ENCODE measurements at places on chromosomes 6 and 20.

DNA sequence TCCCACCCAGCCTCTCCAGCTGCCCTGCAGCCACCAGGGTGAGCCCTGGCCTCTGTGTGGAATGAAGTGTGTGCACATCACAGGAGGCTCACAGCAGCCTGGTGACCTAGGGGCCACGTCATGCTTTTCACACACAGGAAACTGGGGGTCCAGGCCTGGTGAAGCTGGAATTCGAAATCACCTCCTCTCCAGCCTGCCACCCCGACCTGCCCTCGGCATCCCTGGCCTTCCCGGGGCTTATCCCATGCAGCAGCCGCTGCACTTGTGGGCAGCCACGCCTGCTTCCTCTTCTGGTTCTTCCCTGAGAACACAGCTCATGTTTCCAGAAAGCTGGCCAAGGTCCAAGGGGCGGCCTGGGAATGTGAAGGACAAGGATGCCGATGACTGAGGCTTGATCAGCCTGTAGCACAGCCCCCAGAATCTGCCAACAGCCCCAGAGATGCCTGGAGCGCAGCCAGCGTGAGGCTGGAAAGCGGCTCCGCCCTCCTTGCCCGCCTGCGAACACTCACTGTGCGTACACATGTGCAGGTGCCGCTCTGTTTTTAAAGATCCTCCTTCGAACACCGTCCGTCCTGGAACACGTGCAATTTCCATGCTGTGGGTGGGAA, 4.2 kb upstream of the NTSR1 start:
- DNase-seq = no peak

DNA sequence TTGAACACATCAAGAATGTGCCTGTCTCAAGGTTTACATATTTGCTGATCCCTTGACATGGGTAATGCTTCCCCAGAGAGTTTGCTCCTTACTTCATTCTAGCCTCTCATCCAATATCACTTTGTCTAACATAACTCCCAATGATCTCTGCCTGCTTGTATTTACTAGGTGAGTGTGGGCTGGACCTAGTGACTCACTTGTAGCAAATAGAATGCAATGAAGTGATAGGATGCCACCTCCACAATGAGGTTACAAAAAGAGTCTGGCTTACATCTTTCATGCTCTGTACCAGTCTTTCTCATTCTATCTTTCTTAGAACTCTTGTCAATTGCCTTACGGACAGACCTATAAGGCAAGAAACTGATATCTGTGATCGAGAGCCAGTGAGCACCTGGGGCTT, 44.9 kb upstream of the TMEM200A start:
- DNase-seq = no peak

DNA sequence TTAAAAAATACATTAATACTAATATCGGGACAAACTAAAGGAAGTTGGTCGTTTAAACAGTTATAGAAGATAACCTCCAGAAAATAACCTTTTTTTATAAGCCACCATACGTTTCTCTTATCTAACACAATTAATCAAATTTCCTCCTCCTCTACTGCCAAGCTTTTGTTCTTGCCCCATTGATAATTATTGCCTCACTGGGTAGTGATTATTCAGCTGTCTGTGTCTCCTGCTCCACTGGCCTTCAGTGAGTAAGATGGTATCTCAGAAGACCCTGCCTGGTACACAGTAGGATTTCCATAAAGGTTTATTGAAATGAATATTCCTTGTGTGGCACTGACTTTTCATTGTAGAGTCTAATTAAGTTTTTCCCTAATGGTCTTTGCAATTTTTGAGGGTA, 165.5 kb upstream of the SCGN start:
- no peak for DNase-seq

- peak; percentile 64 for DNase-seq
Observed at GRCh38 chr20:34874094-34874654, 1.5 kb upstream of the GGT7 start.

DNA sequence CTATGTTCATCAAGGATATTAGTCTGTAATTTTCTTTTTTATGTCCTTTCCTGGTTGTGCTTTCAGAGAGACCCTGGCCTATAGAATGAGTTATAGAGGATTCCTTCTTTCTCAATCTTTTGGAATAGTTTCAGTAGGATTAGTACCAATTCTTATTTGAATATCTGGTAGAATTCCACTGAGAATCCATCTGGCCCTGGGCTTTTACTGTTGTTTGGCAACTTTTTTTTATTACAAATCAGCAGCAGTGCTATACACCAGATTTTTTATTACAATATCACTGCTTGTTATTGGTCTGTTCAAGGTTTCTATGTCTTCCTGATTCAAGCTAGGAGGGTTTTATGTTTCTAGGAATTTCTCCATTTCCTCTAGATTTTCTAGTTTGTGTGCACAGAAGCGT, 50.0 kb upstream of the NRSN1 start:
- no peak for DNase-seq

- DNase-seq = no peak
Observed at GRCh38 chr6:157091856-157092460, 231.4 kb downstream of the TMEM242 start.

DNA sequence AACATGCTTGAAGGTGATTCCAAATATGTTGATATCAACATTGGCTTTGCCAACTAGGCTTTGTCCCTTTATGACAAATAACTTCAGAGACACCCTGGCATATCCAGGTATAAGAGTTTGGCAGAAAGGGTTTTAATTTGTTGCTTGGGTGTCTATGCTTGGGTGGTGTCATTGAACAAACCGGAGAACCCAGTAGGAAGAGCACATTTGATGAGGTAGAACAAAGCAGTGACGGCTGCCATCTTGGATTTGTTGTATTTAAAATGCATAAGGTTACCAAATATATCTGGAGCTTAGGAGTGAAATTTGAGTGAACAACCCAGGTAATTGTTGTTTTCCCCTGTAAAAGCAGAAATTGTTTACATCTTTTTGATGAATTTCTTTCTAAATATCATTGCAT, 503.7 kb upstream of the JARID2 start:
- DNase-seq = no peak

GRCh38 chr20:45115386-45115774, 406 bp upstream of the WFDC5 start:
- no peak for DNase-seq

DNA sequence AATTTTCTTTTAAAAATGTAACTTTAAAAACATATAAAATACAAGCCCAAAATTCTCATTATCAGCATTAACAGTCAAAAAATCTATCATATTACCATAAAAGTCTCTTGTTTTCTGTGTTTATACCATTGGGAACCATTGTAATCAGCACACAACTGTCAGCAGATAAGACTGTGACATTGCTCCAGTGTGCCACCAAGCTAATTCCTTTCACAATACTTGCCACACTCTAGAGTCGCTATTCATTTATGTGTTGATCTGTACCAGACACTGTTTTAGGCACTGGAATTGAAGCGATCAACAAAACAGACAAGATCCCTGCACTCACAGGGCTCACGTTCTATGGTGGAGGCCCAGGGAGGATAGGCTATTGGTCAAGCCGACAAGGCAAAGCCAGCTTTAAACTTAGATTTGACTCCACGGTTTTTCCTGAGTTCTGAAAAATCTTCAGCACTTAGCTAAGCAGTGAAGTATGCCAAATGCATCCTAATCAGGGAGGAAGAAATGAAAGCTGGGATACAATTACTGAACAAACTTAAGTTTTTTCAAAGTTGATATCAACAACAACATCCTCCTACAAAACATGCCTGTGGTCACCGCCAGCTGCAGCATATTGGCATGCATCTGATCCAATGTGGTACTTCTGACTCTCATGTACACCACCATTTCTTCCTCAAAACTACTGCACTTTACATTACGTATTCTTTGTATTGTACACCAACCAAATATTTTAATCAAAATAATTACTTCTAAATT, 60.5 kb downstream of the GMDS start:
- DNase-seq = no peak

GRCh38 chr6:43817192-43817591, 47.2 kb downstream of the VEGFA start:
- DNase-seq = peak; percentile 11

GRCh38 chr6:37535759-37536490, 36.2 kb upstream of the CCDC167 start:
- no peak for DNase-seq
